Neural crest cell (in vitro differentiated cells): ENCODE measurements at places on chromosomes 2 and 18.

DNA sequence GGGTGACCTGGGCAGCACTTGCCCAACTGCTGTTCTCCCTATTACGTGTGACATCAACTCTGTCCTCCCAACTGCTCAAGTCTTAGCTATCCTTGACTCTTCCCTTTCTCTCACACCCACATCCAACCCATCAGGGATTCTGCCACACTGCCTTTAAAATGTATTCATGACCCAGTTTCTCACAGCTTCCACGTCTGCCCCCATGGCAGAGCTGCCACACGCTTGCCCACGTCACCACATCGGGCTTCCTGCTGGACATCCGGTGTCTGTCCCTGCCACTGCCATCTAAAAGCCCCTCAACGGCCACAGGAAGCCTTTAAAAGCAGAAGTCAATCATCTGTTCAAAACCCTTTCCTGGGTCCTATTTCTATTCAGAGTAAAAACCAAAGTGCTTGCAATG is 233.1 kb upstream of the POU3F3 start:
- DNase-seq, result no peak

- DNase-seq, result no peak
Observed at GRCh38 chr18:73752546-73752945, 395.1 kb downstream of the FBXO15 start.

DNA sequence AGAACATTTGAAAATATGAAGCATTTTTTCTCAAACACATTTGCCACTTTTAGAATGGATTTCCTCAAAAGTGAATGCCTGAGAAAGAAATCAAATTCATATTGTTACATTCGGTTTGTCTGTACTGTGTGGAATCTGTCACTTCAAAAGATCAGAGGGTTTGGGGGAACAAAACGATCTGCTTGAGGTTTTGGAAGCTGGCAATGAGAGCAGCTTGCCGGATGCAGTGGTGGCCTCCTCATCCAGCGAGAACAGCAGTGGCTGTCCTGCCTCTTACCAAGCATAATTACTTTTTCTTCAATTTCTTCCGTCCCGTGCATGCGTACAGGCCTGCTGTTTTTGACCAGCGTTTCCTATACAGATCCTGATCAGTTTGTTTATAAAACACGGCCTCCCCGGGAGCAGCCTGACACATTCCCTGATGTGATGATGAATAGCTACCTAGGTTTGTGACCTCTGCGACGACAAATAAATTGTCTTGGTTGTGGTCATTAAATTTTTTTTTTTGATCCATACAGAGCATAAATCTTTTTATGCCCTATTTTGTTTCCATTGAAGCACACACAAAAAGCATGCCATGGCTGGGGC is 45.2 kb downstream of the ITGA6 start:
- no peak for DNase-seq

DNA sequence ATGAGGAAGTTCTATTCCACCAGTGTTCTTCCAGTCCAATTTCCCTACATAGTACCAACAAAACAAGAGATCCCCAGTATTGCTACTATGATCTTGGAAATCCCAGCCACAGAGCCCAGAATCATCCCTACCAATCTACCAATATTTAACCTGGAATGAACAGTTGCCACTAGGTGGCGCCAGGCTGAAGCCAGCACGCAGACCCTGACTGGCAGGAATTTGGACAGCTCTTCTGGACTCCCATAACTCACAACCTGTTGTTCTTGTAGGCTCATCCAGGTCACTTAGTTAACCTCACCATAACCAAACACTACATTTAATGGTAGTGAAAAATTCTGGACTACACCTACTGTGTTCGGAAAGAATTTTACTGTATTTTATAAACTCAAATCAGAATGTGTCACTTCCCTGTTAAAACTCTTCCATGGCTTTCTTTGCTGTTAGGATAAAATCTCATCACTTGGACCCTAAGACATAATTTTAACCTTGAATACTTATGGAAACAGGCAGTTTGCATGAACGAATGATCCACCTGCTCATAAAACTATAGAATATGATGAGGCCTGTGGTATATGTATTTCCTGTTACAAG is 59.8 kb upstream of the SLC38A11 start:
- peak; percentile 83 for DNase-seq
